ENCODE measurements at places on chromosomes 13 and 19.

DNA sequence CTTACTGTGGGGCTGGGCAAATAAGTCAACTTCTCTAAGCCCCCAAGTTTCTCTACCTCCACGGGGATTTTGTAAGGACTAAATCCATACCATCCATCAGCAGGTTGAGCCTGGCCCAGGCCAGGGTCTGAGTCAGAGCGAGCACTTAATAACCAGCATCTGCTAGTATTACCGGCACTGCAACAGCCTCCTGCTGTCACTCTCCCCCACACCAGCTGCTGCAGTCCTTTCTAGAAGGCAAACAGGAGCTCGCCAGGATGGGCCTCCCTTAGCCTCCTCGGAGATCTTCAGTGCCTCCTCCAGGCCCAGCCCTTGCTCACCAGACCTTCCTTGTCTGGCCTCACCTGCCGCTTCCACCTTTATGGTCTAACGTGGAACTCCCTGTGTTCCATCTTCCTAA lies 3.2 kb downstream of the NAPA start:
- DNase-seq = peak; percentile 12

DNA sequence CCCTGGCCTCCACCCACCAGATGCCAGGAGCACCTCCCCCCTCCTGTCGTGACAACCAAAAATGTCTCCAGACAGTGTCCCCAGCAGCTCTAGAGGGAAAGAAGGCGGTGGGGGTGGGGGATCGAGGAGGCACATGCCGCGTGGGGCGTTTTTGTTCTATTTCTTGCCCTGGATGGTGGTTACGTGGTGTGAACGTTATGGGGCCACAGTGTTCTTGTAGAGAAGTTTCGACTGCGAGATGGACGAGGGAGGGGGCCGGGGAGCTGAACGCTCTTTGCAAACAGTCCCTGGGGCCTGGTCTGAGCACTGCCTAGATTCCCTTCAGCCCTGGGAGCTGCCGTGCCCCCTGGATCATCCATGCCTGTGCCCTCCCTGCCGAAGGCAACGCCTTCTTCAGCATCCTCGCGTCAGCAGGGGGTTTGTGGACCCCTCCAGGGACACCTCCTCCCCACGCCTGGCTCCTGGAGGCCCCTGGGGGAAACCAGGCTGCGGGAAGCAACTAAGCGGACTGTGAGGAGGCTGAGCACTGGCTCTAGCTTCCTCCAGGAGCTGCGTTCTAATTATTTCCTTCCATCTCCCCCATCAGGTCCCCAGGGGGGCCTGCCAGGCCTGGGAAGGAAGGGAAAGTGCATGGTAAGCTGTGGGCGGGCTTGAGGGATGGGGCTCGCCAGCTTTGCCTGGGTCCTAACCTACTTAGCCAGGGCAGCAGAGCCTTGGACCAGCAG lies 131.5 kb downstream of the IER2 start:
- no peak for DNase-seq

DNA sequence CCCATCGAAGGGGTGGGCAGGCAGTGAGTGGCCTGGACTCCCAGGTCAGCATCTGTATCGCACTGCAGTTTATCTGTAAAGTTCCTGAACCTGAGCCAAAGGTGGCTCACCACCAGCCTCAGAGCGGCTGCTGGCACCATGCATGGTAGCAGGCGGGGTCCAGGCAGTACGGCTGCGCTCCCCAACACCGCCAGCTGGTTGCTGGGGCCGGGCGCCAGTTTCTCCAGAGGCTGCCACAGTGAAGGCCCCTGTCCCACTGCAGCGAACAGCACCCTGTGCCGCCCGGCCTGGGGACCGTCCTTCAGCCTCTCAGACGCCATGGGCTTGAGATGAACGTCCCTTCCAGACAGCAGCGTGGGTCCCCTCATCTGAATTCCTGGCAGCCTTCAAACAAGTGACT lies 109.8 kb downstream of the KDM4B start:
- no peak for DNase-seq

DNA sequence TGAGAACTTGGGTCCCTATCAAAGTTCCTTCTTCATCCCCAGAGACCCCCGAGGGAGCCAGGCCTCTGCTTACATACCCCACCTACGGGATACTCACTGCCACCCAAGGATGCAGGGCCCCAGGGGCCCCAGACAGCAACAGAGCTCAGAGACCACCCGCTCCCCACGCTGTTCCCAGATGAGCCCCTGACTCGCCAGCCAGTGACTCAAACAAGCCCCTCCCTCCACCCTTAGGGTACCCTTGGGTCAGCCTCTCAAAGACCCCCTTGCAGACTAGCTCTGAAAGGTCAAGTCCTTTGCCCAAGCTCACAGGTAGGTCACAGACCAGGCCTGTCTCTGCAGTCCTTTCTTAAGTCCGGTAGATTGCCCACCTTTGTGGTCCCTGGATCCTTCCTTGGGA lies 45.7 kb downstream of the CD320 start:
- DNase-seq = no peak

DNA sequence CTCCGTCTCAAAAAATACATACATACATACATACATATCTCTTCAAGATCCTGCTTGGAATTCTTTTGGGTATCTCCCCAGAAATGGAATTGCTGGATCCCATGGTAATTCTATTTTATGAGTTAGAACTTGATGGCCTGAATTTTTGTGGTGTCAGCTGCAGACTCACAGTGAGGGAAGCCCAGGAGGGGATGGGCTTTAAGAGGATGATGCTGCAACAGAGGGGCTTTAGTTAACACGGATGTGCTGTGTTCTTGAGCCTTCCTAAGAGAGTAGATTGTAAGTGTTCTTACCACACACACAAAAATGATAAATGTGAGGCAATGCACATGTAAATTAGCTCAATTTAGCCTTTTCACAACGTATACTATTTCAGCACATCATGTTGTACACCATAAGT lies 31.8 kb downstream of the CACNG6 start:
- DNase-seq = no peak

- DNase-seq = no peak
These were observed 215.3 kb upstream of the PCDH9 start for GRCh38 chr13:67445436-67445835.

GRCh38 chr13:39864221-39864620 lies 208.8 kb downstream of the COG6 start:
- no peak for DNase-seq

GRCh38 chr13:87810391-87810801 lies 139.2 kb downstream of the SLITRK5 start:
- no peak for DNase-seq

GRCh38 chr19:28956421-28956820 lies 256.5 kb downstream of the UQCRFS1 start:
- no peak for DNase-seq

GRCh38 chr13:20525144-20525600 lies 485 bp downstream of the CRYL1 start:
- no peak for DNase-seq

DNA sequence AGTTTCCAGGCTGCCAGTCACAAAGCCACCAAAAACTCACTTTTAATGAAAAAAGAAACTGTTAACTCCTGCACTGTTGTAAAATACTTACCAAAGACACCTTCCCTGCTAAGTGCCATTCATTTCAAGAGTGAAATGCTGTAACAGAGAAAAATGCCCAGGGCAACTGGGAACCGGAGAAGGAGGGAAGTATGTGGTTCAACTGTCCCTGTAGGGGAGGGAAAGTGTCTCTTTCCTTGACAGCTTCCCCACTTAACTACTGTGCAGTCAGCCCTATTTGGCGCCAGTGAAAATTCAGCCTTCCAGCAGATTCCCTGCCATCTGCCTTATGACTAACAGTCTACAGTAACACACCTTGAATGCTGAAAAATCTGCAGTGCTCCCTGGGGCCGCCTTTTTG lies 789.0 kb downstream of the DIAPH3 start:
- DNase-seq = no peak

DNA sequence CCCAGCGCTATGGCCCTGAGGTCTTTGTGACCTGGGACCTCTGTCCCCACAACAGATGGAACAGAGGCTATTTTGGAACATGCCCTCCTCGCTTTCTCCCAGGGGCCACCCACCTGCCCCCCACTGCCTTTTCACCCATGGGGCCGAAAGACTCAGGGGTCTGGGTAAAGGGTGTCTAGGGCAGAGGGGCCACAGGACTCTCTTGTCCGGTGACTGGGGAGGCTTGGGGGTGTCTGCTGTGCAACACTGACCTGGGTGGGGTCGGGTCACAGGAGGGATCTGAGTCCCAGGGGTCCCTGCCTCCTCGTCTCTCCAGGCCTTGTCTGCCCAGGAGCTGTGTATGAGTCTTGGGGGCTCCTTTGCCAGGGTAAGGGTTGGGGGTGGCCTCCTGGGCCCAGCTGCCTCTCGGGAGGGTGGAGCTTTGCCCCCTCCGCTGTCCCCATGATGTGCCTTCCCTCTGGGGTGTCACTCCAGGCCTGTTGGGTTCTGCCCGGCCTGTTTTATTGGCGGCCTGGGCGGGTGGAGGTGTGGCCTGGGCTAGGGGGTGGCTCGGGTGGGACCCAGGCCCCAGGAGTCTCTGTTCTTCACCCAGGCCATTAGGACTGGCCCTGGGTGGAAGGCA lies 2.1 kb downstream of the ARID3A start:
- no peak for DNase-seq

DNA sequence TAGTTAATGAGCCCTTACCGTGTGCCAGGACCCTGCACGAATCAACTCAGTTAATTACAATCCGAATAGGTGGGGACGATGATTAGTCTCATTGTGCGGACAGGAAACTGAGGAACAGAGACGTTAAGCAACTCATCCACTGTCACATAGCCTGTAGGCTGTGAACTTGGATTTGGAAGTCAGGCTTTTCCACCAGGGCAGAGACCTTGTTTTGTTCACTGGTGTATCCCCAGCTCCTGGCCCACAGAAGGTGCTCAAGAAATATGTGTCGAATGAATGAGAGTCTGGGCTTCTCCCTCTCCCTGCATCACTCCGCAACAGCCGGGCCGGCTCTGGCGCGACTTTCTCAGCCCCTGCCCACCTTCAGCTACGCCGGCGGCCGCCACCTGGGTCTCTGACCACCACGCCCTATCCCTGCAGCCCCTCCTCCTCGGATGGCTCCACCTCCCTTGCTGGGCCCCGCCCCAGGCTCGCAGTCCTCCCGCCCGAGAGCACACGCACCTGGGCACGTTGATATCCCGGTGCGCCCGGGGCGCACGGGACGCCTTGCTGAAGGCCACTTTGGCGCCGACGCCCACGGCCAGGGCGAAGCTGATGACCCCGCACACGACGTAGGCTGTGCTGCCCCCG lies 1.3 kb downstream of the SHISA7 start:
- DNase-seq = no peak

DNA sequence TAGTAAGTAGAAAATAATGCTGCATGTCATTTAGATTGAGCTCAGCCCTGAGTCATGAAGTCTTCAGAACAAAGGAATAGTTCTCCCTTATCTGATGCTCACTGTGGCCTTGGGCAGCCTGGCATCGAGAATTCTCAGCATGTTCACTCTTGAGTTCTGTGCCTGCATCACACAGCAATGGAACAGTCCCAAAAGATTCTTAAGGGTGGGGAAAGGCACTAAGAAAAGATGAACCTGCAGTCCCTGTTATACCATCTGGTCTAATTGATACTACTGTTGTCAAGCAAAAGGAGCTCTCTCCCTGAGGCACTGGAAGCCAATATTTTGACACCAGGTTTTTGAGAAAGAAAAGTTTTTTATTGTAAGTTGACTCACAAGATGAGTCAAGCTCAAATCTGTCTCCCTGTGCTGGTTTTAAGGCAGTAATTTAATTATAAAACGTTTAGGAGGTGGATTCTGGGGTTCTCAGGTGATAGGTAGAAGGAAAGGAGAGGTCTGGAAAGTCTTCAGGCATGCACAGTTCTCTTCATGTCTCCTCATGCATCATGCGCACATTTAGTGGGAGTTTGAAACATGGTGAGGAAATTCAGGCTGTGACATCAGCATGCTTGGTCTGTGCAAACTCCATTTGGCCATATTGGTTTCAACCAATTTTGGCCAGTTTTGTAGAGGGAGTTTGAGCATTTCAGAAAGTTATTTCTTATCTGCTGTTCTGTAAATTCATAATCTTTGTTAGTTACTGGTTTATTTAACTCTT lies 38.1 kb upstream of the ZNF766 start:
- DNase-seq = no peak
